ENCODE measurements at places on chromosomes 3 and 15.
A peak's percentile ranks its signal among the peaks of the same experiment; 100 is the strongest.

GRCh38 chr15:90694987-90695386 lies 22.2 kb upstream of the BLM start:
- no peak for DNase-seq

- no peak for DNase-seq
Observed at GRCh38 chr3:62669161-62669560, 206.1 kb downstream of the CADPS start.

DNA sequence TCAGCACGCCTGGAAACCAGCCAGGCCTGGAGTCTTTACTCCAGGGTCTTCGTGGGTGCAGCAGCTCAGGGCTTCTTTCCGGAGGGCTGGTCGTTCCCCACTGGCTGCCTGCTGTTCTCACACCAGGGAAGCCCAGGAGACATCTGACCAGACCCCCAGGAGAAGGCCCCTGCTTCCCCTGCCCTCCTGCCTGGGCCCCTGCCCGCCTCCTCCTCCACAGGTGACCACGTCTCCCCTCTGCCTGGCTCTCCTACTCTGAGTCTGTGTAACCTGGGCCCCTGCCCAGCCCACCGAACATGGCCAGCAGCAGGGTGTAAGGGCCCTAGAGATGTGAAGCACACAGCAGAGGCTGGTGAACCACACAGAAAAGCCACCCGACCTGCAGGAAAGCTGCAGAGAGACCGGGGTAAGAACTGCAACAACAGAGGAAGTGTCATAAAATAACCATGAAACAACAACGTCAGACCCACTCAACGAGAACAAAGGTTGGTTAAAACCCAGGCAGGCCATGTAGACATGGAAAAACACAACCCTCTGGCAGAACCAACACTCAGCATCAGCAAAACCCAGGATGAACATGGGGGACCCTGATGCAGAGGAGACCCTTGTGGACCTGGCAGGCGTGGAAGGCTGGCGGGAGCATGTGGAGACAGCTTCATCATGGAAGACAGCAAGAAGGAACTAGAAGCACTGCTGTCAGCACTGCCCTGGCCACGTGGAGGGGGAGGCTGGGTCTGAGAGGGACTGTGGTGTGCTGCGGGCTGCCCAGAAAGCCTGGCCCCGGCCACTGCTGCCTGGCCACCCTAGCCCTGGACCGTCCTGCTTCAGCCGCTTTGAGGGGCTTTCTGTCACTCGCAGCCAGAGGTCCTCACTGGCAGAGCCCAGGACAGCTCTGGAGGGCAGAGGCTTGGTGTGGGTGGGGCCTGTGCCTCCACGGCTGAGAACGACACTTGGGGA lies 20.4 kb downstream of the UROC1 start:
- no peak for DNase-seq

GRCh38 chr3:112776000-112776399 lies 70.7 kb downstream of the CD200R1L start:
- peak; percentile 30 for DNase-seq
